ENCODE measurements at places on chromosomes 6 and 20. TPM values are rescaled to one million over a fixed set of nuclear protein-coding genes. Genes with fewer than 3 reads are reported as not detected.

Gene SPAG4
- 3.4 TPM for total RNA-seq

Gene SNPH
- 4.0 TPM for total RNA-seq

Gene KIF25
- not detected for total RNA-seq

Gene FAM162B
- total RNA-seq: 6.9 TPM

Gene NEURL2
- total RNA-seq: 7.5 TPM

Gene RFX6
- total RNA-seq: not detected

Gene DDO
- 4.7 TPM for total RNA-seq

Gene ADTRP
- 2.6 TPM for total RNA-seq

Gene HSPA12B
- 7.0 TPM for total RNA-seq

Gene RNF39
- 11.1 TPM for total RNA-seq

Gene PPP1R3G
- 3.2 TPM for total RNA-seq

Gene GFRA4
- total RNA-seq: not detected

Gene NMBR
- 0.29 TPM for total RNA-seq

Gene MLIP
- total RNA-seq: 4.5 TPM

Gene WFDC2
- total RNA-seq: not detected

Gene CEP57L1
- total RNA-seq: 23.7 TPM

Gene RIMS4
- total RNA-seq: 0.66 TPM

Gene NKAIN4
- total RNA-seq: not detected

Gene TMEM14C
- total RNA-seq: 124 TPM

Gene SIRPB1
- total RNA-seq: 2.6 TPM

Gene ZNF335
- 25.9 TPM for total RNA-seq

Gene IL17A
- not detected for total RNA-seq

Gene DLK2
- 3.6 TPM for total RNA-seq

Gene LHFPL5
- total RNA-seq: not detected

Gene RAMACL
- total RNA-seq: 2.6 TPM

Gene TGM2
- total RNA-seq: 44.9 TPM

Gene CDYL
- 32.9 TPM for total RNA-seq

Gene HRH3
- not detected for total RNA-seq

Gene PRSS16
- 12.8 TPM for total RNA-seq

Gene MYL9
- 112 TPM for total RNA-seq

Gene TRIM31
- total RNA-seq: not detected

Gene MYCT1
- 12.5 TPM for total RNA-seq

Gene PLCB1
- 106 TPM for total RNA-seq

Gene MARCKS
- 19.8 TPM for total RNA-seq

Gene TNF
- total RNA-seq: not detected

Gene BNIP5
- not detected for total RNA-seq

Measured in breast epithelium (tissue), 4 donors.